ENCODE measurements at places on chromosomes 6 and 20.

DNA sequence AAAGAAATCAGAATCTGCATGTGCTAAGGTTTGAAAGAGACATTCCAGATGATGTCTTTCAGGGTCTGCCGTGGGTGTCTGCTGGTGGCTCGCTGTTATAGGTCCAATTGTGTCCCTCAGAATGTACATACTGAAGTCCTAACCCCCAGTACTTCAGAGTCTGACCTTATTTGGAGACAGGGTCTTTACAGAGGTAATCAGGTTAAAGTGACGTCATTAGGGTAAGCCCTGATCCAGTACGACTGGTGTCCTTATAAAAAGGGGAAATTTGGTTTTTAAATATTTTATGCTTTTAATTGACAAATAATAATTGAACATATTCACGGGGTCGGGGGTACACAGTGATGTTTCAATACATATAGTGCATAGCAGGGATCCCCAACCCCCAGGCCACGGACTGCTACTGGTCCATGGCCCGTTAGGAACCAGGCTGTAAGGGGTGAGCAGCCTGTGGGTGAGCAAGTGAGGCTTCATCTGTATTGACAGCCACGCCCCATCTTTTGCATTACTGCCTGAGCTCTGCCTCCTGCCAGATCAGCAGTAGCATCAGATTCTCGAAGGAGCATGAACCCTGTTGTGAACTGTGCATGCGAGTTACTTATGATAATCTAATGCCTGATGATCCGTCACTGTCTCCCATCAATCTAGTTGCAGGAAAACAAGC lies 33.2 kb upstream of the SLC22A23 start:
- no peak for DNase-seq

DNA sequence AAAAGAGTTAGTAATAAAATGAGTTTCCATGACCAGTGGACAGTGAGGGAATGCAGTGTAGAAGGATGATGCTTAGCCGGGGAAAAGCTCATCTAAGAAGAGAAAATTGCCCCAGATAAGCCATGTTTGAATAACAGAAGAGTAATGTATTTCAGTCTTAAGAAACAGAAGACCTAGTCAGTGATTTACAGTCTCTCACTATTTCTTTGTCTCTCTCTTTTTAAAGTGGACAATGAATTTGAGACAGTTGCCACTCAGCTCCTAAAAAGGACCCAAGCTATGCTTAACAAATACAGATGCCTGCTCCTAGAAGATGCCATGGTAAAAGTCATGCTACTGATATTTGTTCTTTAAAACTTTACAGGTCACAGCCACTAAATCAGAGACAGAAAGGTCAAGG lies 19.4 kb upstream of the RPL7L1 start:
- no peak for DNase-seq

GRCh38 chr6:39314273-39314795 lies at the start of gene KCNK17:
Gene KCNK17, minus strand, starts transcription at chr6:39314419. Its CDS starts 99 bp downstream, at chr6:39314320.
- DNase-seq, result no peak

GRCh38 chr6:15017261-15017660 lies 228.6 kb upstream of the JARID2 start:
- DNase-seq, result no peak

DNA sequence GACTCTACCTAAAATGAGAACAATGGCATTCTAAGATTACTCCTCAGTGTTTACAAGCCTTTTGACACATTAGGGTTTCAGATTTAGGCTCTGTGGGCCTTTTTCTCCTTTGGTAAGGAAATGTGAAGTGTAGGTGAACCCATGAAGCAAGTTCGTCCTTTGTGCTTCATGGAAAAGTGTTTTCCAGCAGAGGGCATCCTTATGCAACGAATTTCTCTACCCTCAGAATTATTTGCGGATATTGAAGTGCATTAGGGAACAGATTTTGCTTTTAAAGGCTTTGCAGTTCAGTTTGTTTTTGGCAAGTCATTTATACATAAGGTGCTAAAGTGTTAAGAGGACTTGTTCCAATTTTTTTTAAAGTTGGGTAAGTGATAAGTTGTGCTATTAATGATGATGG lies 55.7 kb upstream of the FERMT1 start:
- DNase-seq, result no peak

- DNase-seq, result no peak
These were observed 66.0 kb downstream of the KIZ start for GRCh38 chr20:21191839-21192238.

DNA sequence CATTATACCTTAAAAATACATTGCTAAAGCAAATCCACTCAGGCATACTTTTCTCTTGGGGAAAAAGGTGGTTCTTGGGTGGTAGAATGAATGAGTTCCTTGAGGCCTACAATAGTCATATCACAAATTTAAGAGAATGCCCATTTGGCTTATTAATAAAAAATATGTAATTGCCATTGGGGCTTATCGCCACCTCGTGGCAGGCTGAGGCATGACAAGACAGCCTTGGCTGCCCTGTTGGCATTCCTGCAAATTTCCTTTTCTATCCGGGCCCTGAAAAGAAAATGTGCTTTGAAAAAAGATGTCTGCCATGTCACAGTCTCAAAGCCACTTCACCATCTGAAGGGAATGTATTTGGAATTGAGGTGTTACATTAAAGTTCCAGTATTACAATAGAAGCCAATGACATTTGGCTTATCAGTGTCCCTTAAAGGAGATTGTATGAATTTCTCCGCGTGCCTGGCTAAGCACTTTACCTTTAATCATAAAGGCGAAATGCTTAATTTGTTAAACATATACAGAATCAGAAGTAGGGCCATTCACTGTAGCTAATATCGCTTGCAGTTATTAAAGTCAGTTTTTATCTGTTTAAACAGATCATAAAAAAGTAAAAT lies 188.3 kb upstream of the ZFP64 start:
- no peak for DNase-seq

DNA sequence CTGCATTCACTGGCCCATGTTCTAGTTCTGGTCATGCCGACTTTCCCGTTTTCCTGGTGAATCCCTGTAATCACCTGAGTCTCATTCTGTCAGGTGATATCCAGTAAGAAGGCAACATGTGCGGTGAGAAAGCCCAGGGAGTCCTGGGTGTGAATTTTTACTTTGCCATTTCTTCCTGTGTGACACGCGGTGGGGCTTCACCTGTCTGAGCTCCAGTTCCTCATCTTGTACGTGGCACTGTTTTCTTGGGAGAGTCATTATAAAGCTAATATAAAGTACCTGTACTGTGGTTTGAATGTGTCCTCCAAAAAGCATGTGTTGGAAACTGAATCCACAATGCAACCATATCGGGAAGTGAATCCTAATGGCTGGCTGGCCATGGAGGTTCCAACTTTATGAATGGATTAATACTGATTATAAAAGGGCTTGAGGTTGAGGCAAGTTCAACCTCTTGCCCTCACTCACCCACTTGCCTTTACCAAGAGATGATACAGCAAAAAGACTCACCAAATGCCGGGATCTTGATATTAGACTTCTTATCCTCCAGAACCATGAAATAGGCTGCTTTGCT lies 5.1 kb downstream of the HLA-E start:
- no peak for DNase-seq

- no peak for DNase-seq
These were observed 3.0 kb downstream of the PRSS16 start for GRCh38 chr6:27250277-27251111.

GRCh38 chr6:154222716-154223115 lies 133.9 kb downstream of the IPCEF1 start:
- no peak for DNase-seq

GRCh38 chr6:38487423-38487822 lies 152.3 kb downstream of the BTBD9 start:
- no peak for DNase-seq

DNA sequence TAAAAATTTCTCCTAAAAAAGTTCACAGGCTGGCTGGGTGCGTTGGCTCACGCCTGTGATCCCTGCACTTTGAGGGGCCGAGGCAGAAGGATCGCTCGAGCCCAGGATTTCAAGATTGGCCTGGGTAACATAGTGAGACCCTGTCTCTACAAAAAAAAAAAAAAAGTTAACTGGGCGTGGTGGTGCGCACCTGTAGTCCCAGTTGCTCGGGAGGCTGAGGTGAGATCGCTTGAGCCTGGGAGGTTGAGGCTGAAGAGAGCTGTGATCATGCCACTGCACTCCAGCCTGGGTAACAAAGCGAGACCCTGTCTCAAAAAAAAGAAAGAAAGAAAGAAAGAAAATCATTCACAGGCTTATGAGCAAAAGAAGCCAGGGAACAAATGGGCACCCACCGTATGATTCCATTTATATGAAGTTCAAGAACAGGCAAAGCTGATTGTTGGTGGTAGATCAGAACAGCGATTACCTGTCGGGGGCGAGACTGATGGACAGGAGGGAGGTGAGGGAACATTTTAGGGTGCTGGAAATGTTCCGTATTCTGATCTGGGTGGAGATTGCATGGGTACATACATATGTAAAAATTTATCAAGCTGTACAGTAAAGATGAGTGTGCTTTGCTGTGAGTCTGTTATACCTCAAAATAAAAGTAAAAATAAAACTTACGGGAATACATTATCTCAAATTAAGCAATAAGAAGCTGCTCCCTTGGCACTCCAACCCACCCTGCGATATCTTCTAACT lies 77.1 kb downstream of the FGD2 start:
- DNase-seq, result no peak

GRCh38 chr6:51021171-51021570 lies 202.5 kb downstream of the TFAP2B start:
- no peak for DNase-seq

DNA sequence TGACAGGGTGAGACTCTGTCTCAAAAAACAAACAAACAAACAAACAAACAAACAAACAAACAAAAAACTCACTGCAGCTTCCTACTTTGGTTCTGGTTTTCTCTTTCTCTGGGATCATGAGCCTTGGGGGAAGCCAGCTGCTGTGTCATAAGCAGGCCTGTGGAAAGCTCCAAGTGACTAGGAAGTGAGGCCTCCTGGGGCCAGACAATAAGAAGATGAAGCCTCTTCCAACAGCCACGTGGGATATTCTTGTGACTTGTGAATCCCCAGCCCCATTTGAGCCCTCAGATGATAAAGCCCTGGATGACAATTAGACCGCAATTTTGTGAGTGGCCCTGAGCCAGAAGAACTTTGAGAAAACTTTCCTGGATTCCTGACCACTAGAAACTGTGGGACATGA lies 11.4 kb downstream of the HLA-A start:
- no peak for DNase-seq

- DNase-seq, result no peak
These were observed 476 bp downstream of the AAR2 start for GRCh38 chr20:36236786-36237121.

GRCh38 chr20:36313476-36313875 lies 7.3 kb downstream of the DLGAP4 start:
- DNase-seq, result no peak

- no peak for DNase-seq
These were observed 1.2 kb upstream of the SYS1 start for GRCh38 chr20:45361793-45362192.

DNA sequence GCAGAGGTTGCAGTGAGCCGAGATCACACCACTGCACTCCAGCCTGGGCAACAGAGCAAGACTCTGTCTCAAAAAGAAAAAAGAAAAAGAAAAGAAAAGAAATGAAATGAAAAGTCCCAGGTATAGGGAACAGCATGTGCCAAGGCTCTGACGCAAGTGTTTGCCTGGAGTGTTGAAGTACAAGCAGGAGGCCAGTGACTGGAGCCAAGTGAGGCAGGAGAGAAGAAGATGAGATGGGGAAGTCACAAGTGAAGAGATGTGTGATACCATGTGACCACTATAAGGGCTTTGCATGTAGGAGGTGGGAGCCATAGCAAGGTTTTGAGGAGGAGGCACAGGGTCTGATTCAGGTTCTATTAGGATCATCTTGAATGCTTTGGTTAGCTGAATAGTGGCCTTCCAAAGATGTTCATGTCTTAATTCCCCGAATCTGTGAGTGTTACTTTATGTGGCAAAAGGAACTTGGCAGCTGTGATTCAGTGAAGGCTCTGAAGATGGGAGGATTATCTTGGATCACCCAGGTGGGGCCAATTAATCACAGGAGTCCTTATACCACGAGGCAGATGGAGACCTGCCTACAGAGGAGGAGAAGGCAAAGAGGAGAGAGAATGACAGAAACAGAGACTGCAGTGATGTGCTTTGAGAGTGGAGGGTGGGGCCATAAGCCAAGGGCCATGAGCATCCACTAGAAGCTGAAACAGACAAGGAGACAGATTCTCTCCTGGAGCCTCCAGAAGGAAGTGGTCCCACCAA lies 91.1 kb upstream of the PTPN1 start:
- no peak for DNase-seq

GRCh38 chr6:90870561-90870960 lies 283.7 kb upstream of the MAP3K7 start:
- DNase-seq, result no peak

- no peak for DNase-seq
These were observed 585 bp upstream of the DSE start for GRCh38 chr6:116369964-116370759.

DNA sequence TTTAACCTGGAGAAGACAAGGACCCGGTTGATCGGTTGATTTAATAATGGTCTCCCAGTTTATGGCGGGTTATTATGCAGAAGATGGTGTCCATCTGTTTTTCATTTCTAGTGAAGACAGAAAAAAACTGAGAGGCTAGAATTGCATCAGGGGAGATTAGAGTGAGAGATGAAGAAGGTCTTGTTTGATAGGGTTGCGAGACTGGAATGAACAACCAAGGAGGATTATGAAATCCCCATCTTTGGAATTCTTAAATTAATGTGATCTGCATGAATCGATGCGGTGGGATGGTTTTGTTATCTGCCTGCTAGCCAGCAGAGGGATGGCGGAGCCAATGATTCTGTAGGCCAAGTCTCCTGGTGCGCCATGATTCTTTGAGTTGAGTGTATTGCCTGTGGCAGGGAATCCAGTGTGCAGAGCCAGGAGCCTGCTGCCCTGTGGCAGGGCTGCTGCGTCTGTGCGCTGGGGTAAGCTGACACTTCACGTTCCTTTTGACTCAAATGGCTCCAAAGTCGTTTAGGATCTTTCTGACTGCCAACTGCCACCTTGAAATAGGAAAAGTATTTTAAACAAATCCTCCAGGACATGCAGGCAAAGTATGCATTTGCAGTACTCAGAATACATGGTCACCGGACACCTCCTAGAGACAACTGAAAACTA lies 200.1 kb downstream of the CLIC5 start:
- DNase-seq, result no peak

DNA sequence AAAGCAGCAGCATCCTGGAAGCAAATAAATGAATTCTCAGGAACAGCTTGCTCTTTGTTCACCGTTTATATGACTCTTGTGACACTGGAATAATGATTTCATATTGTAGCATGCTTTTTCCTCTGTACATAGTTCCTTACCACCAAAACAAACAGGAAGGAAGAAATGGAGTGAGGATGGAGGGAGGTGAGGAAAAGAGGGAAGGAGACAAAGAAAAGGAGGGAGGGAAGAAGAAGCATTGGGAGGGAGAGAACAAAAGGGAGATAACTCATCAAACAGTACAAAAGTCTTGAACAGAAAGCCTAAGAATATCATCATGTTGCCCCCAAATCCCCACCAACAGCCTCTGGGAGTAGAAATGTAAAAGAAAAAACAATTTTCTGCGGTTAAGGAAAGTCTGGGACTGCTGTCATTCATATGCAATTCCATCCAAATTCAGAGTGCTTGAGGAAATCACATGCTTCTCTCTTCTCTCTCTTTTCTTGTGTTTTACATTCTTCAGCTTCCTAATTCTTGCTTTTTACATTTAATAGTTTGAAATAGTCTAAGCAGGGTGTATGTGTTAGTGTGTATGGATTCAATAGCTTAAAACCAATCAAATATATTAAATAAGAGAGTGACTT lies 81.5 kb downstream of the EPHA7 start:
- no peak for DNase-seq
